ENCODE measurements at places on chromosomes 12 and 14.

- no peak for DNase-seq
Measured at GRCh38 chr12:18165422-18165871, 75.5 kb upstream of the RERGL start.

- no peak for DNase-seq
Measured at GRCh38 chr14:87149583-87150354, 843.2 kb downstream of the GALC start.

DNA sequence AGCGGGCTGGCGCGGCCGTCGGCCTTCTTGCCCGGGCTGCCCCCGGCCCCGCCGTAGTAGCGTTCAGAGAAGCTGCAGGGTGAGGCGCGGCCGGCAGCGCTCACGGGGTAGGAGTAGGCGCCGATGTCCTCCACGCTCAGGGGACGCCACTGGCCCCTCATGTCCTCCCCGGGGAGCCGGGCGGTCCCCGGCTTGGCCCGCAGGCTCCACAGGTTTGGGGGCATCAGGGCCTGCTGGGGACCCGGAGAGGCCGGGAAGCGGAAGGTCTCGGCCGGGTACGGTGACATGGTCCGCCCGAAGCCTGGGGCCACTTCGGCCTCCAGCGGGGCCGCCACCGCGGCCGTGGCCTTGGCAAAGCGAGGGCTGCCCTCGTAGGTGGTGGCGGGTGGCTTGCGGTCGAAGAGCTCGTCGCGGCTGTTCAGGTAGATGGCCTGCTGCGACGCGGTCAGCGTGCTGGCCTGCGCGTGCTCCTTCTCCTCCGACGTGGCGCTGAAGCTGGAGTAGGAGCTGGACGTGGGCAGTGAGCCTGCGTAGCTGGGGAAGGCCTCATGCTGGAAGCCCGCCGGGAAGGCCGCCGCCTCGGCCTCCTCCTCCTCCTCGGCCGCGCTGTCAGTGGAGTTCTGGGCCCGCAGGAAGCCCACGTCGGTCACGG, 48.7 kb downstream of the BEGAIN start:
- DNase-seq: no peak

GRCh38 chr12:46361667-46362034, 10.9 kb downstream of the SLC38A2 start:
- no peak for DNase-seq

GRCh38 chr14:54652605-54653052, 85.7 kb downstream of the SAMD4A start:
- no peak for DNase-seq

GRCh38 chr12:104752016-104752415, 206.1 kb downstream of the SLC41A2 start:
- no peak for DNase-seq

- no peak for DNase-seq
Measured at GRCh38 chr12:94260717-94261116, 112.3 kb downstream of the PLXNC1 start.

- no peak for DNase-seq
Measured at GRCh38 chr14:22557846-22558220, 31.2 kb downstream of the DAD1 start.

- no peak for DNase-seq
Measured at GRCh38 chr14:80792771-80793170, 148.8 kb downstream of the CEP128 start.

DNA sequence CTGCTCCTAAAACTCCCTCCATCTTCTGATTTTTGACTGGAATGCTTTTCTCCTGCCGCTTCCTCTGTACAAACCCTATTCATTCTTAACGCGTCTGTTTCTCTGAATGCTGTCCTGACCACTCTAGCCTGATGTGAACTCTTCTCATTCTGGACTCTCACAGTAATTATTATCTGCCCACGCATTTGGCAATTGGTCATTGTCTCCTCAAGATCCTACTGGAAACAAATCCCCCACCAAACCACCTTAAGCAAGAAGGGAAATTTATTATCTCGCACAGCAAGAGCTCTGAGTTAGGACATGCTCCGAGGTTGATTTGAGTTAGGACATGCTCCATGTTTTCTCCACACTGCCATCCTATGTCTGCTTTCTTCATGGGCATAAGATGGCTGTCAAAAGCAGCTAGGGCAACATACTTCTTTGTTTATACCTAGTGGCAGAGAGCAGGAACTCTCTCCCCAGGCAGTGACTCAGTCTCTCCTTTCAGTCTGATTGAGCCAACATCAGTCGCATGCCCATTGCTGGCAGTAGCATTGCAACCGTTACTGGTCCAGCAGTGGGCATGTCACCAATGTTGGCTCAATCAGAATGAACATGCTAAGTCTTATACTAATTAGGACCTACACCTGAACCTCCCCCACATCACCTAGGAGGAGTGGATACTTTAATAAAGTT, 102.2 kb downstream of the SSPN start:
- no peak for DNase-seq

- no peak for DNase-seq
Measured at GRCh38 chr14:57391517-57392195, 1.3 kb downstream of the NAA30 start.

DNA sequence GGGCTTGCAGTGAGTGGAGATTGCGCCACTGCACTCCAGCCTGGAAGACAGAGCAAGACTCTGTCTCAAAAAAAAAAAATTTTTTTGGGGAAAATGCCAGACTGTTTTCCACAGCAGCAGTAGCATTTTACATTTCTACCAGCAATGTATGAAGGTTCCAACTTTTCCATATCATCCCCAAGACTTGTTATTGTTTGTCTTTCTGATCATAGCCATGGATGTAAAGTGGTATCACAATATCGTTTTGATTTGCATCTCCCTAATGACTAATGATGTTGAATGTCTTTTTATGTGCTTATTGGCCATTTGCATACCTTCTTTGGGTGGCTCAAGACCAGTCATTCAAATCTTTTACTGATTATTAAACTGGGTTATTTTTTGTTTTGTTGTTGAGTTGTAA, 63.7 kb downstream of the NTN4 start:
- DNase-seq: no peak

DNA sequence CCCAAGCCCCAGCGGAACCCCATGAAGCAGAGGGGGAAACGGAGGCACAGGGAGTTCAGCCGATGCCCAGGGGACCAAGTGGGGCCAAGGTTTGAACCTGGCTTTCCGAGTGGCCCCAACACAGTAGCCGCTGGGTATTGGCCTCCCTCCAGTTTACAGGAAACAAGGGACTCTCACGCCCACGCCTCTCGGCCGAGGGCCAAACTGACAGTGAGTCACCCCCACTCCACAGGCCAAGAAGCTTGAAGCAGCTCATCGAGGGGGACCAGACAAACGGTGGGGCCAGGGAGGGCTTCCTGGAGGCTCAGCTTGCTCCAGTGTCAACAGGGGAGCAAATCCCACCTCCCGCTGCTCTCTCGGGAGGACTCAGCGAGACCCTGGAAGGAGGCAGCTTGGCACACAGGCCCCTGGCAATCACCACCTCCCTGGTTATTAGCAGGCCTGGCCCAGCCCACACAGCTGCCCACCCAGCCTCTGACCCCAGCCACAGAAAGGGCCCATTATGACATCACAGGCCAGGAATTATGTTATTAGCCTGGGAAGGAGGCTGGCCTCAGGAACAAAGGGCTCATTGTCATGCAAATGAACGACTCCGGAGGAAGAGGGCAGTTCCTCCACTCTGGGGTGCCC, 54.6 kb downstream of the NCOR2 start:
- DNase-seq: no peak

DNA sequence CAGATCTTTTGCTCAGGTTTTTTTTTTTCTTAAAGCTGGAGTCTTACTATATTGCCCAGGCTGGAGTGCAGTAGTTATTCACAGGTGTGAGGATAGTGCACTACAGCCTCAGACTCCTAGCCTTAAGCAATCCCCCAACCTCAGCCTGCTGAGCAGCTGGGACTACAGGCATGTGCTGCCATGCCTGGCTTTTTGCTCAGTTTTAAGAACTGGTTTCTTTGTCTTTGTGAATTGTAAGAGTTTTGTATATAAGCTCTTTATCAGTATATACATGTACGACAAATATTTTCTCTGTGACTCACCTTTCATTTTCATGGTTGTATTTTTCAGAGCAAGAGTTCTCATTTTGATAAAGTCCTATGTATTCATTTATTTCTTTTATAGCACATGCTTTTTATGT, 33.3 kb upstream of the C2CD5 start:
- DNase-seq: no peak

GRCh38 chr12:123900871-123901376, 71.7 kb downstream of the CCDC92 start:
- no peak for DNase-seq

DNA sequence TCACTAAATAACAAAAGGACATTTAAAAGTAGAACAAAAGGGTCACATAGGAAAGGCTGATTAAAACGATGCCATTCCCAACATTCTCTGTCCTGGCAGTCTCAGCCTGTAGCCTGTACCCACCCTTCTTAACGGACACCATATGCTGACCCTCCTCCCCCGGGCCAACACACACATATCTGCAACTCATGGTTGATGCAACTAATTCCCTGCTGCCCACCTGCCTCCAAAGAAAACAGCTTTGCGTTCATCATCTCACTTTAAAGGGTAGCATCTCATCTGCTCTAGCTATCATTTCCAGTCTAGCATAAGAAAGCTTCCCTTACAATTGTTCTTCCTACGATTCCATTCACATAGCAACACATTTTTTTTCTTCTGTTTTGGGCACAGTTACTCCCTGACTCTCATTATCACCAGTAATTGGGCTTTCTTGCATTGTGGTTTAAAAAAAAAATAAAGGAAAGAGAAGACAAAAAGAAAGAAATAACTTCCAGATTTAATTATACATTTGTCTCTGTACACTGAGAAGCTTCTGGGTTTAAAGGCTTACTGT, 92.9 kb downstream of the KCNC2 start:
- no peak for DNase-seq

DNA sequence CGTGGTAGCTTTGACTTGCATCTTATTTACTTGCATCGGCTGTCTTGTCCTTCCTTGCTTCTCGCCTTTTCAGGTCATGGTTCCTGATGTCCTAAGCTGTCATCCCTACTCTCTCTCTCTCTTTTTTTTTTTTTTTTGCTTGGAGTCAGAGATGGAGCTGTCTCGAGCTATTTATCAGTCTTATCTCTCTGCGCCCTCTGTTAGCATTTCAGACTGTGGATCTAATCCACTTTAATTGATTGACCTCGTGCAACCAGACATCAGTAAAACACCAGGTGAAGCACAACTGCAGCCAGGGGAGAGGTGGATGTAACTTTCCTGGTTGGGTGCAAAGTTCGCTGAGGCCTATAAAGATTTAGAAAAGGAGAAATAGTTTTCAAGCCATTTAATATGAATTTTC, 554.8 kb downstream of the DIO2 start:
- DNase-seq: no peak

GRCh38 chr14:32374155-32374554, 45.1 kb downstream of the AKAP6 start:
- no peak for DNase-seq

GRCh38 chr12:111757361-111758119, 9.2 kb upstream of the ALDH2 start:
- DNase-seq: no peak

DNA sequence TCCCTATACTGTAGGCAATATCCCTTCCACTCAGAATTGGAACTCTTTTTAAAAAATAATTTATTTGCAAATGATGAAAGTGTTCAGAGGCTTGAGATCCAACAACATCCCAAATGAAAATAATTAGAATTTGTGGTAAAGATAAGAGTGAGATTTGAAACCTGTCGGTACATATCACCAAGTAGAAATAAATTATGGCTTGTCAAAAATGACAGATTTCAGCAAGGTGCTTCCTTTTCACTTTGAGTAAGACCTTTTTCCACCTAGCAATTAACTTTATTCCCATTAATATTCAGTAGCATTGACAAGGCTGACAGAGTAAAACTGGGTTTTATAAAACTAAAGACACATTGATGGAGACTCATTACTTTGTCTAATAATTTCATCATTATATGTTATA, 107.7 kb upstream of the PRKD1 start:
- no peak for DNase-seq

- no peak for DNase-seq
Measured at GRCh38 chr14:41548666-41549065, 58.0 kb upstream of the LRFN5 start.

- DNase-seq: no peak
Measured at GRCh38 chr12:6476489-6476888, 6.0 kb upstream of the VAMP1 start.

GRCh38 chr12:104738331-104738730, 219.8 kb downstream of the SLC41A2 start:
- no peak for DNase-seq

- no peak for DNase-seq
Measured at GRCh38 chr14:75880512-75880911, 101.3 kb downstream of the TGFB3 start.

Data from stimulated activated CD8-positive, alpha-beta memory T cell treated with anti-CD3 and anti-CD28 coated beads, Interleukin-4, amount 100 ng/mL, for 4 hours (primary cell).